ENCODE measurements at places on chromosomes 6 and 20.

DNA sequence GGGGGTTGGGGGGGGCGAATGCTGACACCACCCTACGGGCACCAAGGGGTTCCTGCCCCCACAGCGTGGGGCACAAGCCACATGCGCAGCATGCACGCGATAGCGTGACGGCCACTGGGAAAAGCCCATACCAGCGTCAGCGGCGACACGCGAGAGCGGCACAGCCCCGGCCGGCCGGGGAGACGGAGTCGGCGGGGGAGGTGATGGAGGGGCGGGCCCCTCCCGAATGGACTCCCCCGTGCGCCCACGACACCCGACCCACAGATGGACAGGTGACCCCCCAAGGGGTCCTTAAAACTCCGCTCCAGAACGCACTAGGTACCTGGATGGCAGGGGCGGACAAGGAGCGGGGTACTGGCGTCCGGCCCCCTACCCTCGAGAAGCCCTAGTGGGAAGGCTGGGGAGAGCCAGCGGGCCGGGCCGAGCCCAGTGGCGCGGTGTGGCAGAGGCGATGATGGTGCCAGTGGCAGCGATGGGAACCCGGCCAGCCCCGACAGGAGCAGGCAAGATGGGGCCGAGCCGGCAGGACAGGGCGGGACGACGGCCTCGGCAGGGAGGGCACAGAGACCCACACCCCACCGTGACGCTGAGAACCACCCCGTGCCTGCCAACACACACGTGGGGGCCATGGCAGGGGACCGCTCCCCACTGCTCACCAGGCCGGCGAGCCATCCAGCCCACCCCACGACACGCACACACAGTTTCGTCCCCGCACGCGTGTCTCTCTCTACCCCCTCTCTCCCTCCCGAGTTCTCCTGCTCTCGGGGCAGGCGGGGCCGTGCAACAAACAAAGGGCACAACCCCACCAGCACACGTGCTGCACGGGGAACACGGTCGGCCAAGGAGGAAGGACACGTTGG is 1959.8 kb upstream of the DEFB115 start:
- DNase-seq: no peak

GRCh38 chr6:139497345-139497961 is 123.0 kb upstream of the CITED2 start:
- no peak for DNase-seq

- DNase-seq: no peak
Measured at GRCh38 chr20:22507240-22507961, 77.0 kb downstream of the FOXA2 start.

DNA sequence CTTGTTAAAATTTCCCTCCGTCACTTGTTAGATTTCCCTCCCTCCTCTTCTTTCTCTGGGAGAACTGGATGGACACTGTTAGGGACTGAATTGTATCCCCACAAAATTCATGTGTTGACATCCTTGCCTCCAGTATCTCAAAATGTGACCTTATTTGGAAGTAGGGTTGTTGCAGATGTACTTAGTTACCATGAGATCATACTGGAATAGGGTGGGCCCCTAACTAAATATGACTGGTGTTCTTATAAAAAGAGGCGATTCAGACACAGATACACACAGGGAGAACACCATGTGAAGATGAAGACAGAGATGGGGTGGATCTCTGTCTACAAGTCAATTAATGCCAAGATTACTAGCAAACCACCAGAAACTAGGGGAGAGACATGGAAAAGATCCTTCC is 139.5 kb downstream of the ALDH8A1 start:
- no peak for DNase-seq

- no peak for DNase-seq
Measured at GRCh38 chr6:166739976-166740318, 112.9 kb upstream of the RPS6KA2 start.

DNA sequence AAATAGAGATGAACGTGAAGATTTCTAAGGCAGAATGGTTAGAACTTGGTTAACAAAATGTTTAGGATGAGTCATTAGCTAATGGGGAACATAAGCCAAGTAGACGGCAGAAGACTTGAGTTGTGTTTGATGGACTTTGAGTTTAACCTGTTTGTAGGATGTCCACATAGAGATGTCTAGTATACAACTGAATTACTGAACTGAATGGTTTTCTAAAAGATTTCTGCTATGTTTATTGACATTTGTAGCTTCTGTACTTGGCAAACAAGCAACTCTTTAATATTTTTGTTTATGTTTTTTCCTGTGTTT is 54.5 kb upstream of the DYNLRB1 start:
- DNase-seq: no peak

DNA sequence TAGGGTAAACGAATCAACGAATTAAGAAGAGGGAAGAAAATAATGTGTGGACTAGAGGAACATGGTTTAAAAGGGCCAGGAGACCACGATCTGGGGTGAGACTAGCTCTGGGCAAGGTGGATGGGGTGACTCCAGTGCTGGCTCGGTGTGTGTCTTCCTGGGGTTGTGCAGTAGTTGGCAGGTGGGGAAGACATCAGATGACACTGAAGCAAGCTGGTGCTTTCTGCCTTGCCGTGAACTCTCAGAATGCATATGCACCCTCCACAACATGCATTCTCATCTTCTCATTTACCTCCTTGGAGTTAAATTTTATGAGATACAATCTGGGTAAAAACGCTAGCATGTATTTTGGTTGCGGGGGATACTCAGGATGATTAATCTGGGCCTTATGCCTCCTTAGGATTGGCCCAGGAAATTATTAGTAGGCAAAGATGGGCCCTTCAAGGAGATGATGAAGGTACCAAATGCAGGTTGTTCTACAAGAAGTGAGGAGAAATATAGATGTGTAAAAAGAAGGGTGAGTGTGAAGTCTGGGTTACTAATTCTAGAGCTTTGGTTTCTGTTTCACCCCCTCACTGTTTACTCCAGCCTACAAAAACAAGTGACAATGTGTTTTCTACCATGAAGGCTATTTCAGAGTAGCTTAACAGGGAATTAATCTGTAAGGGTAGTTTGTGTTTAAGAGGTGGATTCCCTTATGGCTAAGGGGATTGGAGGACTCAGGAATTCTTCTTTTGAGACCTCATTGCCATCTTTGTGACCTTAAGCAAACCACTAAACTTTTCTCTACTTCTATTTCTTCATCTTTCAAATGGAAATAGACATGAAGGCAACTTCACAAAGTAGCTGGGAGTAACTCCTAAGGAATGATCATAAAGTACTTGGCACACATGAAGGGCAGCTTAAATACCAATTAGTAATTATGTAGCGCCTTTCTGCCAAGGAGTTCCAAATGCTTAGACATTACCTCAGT is 71.0 kb upstream of the SUPT3H start:
- no peak for DNase-seq

GRCh38 chr20:35660122-35660937 is 4.4 kb downstream of the CPNE1 start:
- DNase-seq: peak; percentile 37

DNA sequence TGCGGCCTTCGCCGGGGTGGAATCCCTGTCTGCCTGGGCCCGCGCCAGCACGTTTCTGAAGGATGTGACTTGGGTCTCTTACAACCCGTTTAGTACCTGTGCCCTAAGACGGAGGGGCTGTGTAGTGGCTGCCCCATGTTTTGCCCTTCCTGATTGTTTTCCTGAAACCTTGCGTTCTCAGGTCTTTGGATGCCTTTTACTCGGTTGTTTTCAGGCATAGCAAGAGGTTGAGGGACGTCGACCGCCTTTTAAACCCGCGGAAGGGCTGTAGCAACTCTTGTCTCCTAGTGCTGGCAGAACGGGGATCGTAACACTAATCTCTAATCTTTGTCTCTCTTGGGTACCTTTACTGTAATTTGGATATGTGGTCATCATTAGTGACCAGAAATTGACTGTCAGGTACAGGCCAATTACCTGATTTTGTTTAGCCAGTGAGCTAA is 706 bp upstream of the NANP start:
- DNase-seq: no peak

DNA sequence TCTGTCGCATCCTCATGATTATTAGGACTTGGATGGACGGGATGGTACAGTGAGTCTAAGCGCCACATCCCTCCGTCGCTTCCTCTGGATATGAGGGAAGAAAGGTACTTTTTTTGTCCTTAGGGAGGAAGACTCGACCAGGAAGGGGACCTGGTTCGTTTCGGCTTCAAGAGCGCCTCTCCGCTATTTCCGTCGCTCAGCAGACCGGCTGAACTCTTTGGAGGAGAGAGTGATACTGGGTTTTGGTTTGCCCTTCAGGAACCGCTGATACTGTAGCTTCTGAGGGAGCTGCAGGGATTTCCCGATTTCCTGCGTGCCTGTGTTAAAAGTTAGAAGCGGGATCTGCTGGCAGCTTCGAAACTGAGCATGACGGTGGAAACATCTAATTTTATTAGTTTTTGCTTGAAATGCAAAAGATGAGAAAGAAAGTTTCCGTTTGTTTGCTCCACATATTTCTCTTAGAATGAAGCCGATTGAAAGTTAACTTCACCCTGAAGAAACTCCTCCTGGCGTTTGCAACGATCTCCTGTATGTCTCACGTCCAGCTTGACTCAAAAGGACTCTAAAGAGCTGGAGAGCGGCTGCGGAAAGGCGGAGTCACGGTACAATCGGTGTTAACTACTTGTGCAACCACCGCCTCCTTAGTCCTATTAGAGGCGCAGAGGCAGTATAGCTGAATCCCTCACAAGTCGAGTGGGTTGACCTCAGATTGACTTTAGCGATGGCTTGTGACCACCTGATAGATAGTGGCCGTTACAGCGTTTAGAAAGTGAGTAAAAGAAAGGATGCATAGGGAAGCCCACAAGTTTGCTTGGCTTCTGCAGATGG is 129.4 kb downstream of the TRIM27 start:
- DNase-seq: no peak

GRCh38 chr20:63772781-63773518 is 33.4 kb downstream of the SLC2A4RG start:
- no peak for DNase-seq

GRCh38 chr20:10511170-10511508 is 76.0 kb downstream of the SLX4IP start:
- no peak for DNase-seq

GRCh38 chr6:10794239-10794638 is 44.1 kb downstream of the MAK start:
- DNase-seq: no peak

DNA sequence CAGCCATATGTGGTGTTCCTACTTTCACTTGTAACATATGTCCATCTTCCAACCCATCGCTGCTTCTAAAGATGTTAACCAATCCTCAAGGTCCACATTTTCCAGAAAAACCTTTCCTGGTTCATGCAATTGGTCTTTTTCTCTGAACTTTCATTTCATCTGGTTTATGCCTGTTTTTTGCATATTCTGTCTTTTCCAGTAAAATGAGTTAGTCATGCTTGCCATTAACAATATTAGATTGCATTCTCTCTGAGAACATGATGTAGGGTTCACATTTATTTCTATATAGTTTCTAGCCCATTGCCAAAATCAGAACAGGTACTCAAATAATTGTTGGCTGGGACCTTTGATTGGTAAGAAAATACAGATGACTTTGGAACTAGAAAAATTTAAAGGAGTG is 36.7 kb downstream of the HIVEP2 start:
- no peak for DNase-seq

- no peak for DNase-seq
Measured at GRCh38 chr20:25120457-25120856, 38.5 kb upstream of the VSX1 start.

GRCh38 chr6:131379948-131380347 is 193.1 kb upstream of the ARG1 start:
- no peak for DNase-seq

GRCh38 chr6:136087986-136088385 is 162.1 kb downstream of the MTFR2 start:
- no peak for DNase-seq

DNA sequence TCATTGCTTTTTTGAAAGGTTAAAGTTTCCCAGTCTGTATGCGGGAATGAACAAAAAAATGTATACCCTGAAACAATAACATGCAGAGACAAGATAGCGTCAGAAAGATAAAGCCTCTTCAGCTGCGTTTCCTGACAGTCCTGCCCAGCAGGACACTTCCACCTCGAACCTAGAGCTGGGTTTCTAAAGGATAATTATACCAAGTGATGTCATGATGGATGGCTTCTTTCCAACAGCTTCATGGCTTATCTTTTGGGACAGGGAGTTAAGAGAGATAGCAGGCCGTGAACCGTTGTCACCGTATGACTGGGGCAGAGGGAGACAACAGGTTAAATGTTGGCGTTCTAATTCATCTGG is 267.6 kb upstream of the SGK1 start:
- no peak for DNase-seq

DNA sequence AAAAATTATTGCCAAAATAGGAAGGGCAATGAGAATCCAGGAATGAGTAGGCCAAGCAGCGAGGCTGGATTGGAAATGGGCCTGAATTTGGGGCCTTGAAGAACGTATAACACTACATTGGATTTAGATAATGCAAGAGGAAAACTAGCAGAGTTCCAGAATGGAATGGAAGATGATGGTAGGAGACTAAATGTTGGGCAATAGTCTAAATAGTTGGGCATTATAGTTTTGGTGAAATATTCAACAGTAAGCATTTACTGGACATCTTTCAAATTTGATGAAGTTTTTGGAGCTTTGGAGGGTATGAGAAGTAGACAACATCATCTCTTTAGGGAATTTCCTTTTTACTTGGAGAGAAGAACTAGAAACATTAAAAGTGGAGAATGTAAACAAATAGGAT is 3.4 kb upstream of the JARID2 start:
- DNase-seq: no peak

DNA sequence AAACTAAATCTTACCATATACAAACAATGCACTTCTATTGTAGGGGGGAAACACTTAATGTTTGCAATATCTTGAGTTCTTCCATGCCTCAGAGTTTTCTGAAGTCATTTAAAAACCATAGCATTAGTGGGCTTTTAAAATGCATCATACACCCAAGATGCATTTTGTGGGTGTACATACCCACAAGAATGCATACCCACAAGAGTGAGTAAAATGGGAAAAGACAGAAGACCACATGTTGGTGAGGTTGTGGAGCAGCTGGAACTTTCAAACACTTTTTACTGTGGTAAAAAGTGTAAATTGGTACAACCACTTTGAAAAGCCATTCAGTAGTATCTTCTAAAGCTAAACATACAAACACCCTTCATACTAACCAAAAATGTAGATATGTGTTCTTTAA is 57.5 kb downstream of the CYB5R4 start:
- no peak for DNase-seq

DNA sequence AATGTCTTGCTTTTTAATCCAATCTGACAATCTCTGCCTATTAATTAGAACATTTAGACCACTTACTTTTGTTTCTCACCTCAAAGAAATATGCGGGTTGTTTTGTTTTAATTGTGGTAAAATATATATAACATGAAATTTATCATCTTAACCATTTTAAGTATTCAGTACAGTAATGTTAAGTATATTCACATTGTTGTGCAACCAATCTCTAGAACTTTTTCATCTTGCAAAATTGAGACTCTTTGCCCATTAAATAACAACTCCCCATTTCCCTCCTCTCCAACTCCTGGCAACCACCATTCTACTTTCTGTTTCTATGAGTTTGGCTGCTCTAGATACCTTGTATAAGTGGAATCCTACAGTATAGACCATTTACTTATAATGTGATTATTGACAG is 13.8 kb upstream of the TCP11 start:
- no peak for DNase-seq
